IPS DF 6.9 (cell line): ENCODE measurements at places on chromosomes 11 and 22.

DNA sequence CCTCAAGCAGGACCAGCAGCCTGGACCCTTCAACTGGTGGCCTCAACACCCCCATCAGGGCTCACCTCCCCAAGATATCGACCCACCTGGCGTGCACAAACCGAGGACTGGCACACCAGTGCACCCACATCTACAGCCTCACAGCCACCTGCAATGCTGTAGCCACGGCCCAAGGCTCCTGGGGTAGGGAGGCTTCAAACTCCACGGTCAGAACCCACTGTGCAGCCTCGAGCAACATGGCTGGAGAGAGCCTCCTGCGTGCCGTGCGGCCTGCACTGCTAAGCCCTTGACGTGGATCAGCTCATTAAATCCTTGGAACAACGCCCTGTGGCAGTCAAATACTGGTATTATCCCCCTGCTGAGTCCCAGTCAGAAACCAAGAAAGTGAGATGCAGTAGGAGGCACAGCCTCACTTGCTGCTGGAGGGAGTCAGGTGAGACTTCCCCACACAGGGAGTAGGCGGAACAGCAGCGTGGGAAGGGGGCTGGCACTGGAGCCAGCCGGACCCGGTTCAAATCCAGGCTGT, 4.6 kb downstream of the CARD10 start:
- no peak for DNase-seq

DNA sequence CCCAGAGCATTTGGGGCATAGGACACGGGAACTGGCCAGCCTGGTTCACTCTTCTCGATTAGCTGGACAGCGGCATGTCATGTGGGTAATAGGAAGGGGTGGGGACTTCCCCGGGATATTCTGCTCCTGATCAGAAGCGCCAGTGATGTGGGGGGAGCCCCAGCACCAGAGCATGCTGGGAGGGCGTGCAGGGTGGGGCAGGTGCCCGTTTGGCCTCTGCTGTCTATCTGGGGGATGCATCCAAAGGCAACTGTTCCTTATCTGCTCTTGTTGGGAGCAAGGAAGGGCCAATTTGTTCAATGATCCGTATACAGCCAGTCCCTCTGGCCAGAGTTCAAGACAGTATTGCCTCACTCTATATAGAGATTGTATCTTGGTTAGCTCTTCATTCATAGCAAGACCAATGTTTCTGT, 43.6 kb downstream of the PPARA start:
- DNase-seq, result no peak

- no peak for DNase-seq
These were observed 4.2 kb downstream of the LGR4 start for GRCh38 chr11:27468209-27468994.

GRCh38 chr11:131038597-131038996, 122.3 kb upstream of the SNX19 start:
- DNase-seq, result no peak

- no peak for DNase-seq
These were observed 2.5 kb upstream of the ASCL2 start for GRCh38 chr11:2272946-2273280.

DNA sequence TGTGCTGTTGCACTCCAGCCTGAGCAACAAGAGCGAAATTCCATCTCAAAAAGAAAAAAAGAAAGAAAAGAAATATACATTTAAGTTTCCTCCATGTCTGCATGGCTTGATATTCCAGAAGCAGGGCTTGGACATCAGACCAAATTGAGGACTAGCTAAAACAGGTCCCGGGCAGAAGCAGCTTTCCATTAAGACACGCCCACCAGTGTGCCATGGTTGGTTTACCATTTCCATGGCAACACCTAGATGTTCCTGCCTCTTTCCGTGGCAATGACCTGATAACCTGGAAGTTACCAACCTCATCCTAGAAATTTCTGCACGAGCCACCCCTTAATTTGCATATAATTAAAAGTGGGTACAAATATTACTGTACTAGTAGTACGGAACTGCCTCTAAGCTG, 111.3 kb downstream of the NAT10 start:
- DNase-seq, result no peak

DNA sequence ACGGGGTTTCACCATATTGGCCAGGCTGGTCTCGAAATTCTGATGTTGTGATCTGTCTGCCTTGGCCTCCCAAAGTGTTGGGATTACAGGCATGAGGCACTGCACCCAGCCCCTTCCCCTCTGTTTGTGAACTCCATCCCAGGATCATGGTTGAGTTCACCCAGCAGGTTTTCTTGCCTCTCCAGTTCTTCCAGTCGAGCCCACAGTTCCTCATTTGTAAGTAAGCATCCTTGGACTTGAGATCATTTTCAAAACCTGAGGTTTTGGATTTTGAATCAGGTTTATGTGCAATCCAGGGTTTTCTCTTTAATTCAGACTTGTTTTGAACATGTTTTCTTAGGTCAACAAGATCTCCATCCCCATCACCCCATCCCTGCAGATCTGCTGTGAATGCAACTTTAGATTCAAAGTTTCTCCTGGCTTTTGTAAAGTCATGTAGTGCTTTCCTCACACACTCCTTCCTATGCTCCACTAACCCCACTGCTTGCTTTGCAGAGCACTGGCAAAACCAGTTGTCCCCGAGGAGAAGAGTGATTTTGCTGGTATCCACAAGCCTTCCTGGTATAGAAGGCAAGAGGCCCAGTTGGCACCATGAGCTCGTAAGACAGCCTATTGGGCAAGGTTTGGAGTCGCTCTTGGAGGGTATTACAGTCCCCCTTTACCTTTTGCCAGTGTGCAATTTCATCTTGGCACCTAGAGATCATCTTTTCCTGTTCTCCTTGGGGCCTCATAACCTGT, 14.7 kb upstream of the VPREB1 start:
- no peak for DNase-seq

DNA sequence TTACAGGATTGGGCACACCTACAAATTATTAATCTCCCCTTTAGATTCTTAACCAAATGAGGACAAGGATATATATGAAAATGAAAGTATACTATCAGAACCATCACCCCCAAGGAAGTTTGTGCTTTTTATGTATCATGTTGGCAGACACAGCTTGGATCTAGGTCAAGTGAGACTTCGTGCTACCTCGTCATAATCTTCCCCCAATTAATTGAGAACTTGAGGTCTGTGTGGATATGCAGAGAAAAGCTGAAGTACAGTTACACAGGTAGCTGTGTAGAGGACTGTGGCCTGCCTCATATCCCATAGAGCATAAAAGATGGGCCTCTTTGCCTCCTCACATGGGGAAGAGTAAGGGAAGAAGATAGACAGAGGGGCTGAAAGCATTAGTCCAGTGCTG, 45.6 kb downstream of the DNHD1 start:
- DNase-seq, result no peak

GRCh38 chr11:20966489-20966888, 297.1 kb downstream of the NELL1 start:
- peak; percentile 66 for DNase-seq

DNA sequence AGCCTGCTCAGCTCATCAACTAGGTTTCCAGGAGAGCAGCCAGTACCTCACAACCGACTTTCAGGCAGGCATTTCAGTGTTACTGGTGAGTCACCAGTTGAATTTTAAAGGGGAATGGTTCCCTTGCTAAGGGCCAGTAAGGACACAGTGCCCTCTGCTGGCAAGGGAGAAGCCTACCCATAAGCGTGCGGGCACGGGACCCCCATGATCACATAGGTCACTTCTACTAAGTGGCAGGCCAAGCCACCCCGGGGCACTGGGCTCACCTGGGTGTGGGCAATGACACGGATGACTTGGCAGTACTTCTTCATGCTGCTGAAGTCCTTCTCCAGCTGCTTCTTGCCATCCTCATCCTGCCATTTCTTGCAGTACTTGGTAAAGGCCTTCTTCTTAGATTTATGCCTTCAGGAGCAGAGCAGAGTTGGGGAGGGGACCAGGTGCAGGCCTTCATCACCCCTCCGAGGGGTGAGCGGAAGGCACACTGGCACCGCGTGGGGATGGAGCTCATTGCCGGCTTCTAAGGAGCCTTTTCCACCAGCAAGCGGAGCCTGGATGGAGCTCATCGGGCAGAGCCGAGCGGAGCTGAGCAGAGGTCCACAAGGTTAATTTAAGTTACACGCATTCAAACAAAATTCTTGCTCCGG, 2.9 kb downstream of the RPL3 start:
- DNase-seq, result no peak
